Karpas-422 (cell line): ENCODE measurements at places on chromosomes 3 and 15.

DNA sequence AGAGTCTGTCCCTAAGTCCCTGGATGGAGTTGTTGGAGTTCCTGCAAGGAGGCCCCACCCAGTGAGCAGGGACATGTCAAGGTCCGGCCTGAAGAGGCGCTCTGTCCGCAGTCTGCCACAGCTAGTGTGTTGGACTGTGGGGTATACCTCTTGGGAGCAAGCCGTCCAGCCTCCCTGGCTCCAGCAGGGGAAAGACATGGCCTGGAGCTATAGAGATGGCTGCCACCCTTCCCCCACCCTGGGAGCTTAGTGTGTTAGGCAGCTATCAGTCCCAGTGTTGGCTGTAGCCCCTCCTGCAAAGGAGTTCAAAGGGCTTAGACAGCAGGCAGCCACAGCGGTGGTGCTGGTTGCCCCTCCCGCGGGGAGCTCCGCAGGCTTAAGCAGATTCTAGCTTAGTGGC lies 20.3 kb downstream of the IMPG2 start:
- DNase-seq: no peak

- DNase-seq: no peak
Observed at GRCh38 chr3:86303935-86304334, 687.0 kb downstream of the VGLL3 start.

DNA sequence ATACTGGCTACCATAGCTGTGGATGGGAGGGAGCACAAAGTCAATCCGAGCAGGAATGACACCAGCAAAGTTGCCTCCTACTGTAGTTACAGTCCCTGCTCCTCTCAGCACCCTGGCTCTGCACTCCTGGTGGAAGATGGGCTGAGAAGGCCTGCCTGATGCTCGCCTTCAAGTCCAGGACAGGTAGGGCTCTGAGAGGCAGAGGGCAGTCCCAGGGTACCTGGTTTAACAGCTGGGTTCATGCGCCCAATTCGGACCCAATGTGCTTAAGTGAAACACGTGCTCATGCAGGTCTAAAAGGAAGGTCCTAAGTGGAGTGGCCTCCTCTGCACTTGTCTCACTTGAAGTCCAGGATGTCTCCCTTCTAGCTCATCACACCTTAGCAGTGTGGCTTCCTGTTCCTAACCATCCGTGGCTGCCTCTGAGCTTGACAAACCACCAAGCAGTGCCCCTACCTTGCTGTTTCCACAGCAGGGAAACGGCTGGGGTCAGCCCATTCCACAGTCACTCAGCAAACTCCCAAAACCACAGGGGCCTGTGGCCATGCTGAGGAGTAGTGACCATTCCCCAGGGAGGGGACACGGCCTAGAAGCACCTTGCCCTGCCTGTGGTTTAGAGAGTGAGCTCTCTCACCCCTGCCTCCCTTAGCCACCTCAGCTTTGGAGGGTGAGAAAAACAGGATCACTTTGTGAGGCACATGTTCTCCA lies 3.9 kb upstream of the MUSTN1 start:
- DNase-seq: no peak

GRCh38 chr3:67292356-67293121 lies 294.4 kb downstream of the KBTBD8 start:
- DNase-seq: no peak

GRCh38 chr3:132553826-132554225 lies 43.2 kb upstream of the ACKR4 start:
- no peak for DNase-seq

- DNase-seq: no peak
Observed at GRCh38 chr3:72164635-72164978, 379.7 kb upstream of the PROK2 start.

DNA sequence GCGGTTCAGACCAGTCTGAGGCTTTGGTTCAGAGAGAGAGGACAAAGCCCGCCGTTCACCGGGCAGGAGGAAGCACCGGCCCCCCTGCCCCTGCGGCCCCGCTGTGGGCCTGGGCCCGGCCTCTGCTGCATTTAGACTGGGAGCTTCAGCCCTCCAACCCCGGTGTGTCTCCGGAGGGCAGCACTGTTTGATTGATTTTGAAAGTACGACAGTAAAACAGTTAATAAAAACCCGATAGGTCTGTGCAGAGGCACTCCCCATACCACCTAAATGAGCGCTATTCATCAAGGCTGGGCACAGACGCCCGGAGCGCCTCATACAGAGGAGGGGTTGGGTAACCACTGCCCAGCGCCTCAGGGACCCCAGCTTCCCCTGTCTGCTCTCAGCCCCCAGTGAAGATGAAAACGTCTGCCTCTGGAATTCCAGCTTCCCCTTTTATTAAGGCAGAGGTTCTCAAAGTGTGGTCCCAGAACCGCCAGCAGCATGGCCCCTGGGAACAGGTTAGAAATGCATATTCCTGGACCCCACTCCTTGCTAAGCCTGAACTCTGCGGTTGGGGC lies 256.7 kb upstream of the TLE3 start:
- DNase-seq: no peak

DNA sequence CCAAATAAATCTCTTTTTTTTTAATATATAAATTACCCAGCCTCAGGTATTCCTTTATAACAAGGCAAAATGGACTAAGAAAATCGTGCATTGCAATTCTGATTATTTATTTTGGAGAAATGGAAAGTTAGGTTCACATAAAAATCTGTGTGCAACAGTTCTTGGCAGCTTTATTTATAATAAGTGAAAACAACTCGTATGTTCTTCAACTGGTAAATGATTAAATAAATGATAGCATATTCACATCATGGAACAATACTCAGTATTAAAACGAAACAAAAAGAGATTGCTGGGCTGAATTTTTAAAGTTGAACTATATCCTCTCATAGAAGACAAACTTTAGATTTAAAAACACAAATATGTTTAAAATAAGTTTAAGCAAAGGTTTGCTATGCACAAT lies 176.3 kb upstream of the ZNF385D start:
- DNase-seq: no peak

DNA sequence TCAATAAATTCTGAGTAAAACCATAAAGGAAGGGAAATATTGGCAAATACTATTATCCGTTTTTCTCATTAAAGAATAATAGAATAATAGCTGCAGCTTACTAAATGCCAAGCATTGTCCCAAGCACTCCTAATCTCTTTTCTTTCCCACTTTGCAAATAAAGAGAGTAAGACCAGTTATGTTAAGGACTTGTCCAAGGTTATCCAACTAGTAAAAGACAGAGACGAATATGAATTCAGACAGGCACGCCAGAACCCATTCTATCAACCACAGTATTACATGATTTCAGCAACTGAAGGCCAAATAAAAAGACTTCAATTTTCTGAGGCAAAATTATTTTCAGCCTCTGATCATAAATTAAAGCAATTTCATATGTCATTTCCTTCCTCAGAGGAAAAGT lies 235.5 kb downstream of the STAG1 start:
- no peak for DNase-seq

DNA sequence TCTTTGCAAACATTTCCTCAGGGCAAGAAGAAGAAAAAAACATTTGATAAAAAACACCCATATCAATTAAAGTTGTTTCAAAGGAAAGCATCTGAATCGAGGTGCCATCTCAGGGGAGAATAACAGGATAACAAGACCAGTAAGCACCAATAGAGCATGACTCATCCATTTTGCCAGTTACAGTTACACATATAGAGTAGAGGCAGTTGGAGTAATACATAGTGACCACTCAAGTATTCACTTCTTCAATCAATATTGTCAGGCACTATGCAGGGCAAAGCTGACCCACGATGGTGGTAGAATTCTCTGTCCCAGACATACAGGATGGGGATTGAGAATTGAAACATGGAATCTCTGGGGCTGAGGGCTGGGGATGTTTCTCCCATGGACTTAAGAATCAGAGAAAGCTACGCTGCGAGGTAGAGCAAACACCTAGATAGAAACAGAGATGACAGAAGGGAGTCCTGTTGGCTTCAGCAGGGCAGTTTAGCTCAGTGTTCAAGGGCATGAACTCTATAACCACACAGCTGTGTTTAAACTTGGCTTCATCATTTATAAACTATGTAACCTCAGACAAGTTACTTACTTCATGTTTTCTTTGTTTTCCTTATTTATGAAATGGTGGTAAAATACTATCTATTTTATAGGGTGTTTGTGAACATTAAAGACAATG lies 186.4 kb upstream of the NANOGP8 start:
- no peak for DNase-seq

DNA sequence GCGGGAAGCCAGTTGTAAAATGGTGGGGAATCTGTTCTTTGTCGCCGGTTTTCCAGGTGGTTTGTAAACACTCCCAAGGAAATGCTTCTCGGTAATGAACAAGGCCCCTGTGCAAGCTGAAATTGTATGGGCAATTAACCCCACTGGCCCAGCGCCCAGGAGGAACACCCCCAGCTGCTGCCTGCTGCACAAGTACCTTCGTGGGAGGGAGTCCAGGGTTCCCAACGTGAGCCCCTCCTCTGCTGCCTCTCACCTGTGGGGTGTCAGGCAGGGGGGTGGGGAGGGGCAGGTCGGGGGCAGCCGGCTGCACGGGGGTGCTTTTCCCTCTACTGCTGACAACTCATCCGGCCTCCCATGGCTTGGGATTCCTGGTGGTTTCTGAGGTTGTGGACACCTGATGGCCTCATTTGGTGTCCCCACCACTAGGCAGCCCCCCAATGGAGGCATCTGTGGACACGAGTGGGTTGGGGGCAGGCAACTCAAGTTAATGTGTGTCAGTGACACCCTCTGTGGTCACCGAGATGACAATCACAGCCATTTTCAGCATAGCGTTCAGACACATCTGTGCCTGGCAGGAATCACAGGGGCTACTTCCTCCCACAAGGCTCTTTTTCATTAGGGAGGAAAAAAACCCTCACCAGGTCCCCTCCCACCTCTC lies 35.6 kb upstream of the PRR23E start:
- DNase-seq: no peak

DNA sequence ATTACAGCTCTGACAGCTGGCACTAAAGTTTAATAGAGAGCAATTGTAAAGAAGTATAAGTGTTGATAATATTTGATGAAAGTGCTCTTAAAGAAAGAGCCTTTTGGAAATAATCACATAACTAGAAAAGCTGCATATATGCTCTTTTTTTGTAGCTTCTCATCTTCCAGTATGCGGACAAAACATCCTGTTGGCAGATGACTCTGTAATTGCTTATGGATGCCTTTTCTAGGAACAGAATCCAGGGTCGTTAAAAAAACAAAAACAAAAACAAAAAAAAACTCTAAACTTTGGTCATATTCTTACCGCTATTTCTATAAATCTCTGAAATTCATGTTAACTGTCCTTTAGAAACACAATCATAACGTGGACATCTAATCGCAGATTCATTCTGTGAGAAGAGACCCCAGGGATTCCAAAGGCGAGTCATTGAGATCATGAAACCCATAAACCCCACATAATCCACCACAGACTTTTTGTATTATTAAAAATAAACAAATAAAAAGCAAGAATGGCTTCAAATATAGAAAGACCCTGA lies 109.8 kb downstream of the EPHA3 start:
- DNase-seq: no peak

GRCh38 chr3:133595341-133595740 lies 21.9 kb downstream of the CDV3 start:
- peak; percentile 57 for DNase-seq

GRCh38 chr3:134392336-134392983 lies 18.2 kb upstream of the AMOTL2 start:
- DNase-seq: no peak

GRCh38 chr3:71462586-71462985 lies 120.9 kb downstream of the FOXP1 start:
- no peak for DNase-seq

GRCh38 chr15:79376383-79376782 lies 55.8 kb upstream of the MINAR1 start:
- no peak for DNase-seq

- no peak for DNase-seq
Observed at GRCh38 chr3:171640520-171641412, 169.5 kb downstream of the PLD1 start.

DNA sequence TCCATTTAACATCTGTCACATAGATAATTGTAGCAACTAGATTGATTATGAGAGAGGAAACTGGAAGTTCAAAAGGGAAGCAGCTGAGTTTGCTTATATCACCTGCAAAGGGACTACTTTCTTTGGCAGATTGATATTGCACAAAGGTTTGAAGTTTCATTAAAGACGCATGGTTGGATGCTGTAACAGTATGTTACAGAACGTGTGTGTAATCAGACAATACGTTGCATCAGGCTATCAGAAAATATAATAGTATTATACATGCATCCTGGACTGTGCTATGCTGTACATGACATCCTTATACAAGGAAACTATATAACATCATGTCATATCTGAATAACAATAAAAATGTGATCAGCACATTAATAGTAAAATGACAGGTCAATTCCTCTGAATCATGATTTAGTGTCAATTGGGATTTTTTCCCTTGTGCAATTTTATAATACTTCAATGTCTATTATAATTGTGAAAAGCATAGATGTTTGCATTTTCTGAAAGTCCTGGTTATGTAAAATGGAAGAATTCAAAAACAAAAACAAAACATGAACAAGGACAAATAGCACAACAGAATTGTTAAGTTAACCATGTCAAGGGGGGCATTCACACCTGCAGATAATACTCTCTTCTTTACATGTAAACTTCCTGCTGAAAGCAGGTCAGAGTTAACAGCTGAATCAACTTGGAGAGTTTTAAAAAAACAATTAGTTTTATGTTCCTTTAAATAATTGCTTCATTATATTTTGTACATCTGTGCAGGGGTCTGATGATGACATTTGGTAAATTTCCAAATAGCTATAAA lies 283.2 kb upstream of the KCNH8 start:
- DNase-seq: no peak

DNA sequence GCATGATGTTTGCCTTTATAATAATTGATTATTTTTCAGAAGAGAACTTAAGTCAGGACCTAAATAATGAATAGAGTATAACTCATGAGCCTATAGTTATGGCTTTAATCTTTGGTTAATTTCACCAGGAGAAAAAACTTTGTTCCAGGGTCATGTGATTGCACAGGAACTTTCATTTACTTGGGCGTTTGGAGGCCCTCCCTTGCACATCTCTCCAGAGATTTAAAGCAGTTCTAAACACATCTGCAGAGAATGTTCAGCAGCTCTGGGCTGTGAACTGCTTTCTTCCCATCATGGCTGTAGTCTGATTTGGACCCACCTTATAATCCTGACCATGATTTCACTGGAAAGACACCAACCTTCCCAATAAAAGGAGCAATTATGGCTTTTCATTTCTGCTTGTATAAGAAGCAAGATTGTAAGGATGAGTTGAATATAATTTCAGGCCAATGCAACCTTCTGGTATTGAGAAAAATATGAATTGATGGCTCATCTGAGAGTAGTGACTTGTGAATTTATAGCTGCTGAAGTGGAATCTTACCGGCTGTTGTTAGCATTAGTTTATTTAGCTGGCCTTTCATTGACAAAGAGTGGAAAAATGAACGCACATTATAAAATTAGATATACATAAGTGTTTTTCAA lies 80.9 kb upstream of the PRTG start:
- no peak for DNase-seq

- no peak for DNase-seq
Observed at GRCh38 chr15:99100245-99101173, 4.4 kb upstream of the SYNM start.

- DNase-seq: no peak
Observed at GRCh38 chr3:14810070-14810791, 8.5 kb upstream of the FGD5 start.

GRCh38 chr3:184259396-184259877 lies 1.9 kb downstream of the CAMK2N2 start:
- no peak for DNase-seq

- DNase-seq: no peak
Observed at GRCh38 chr3:116470605-116471197, 25.4 kb upstream of the LSAMP start.

- peak; percentile 77 for DNase-seq
Observed at GRCh38 chr3:66439666-66440344, 61.0 kb downstream of the LRIG1 start.
